Kidney (tissue), 22 donors: ENCODE measurements at places on chromosomes 7 and 10. TPM values are rescaled to one million over a fixed set of nuclear protein-coding genes. Genes with fewer than 3 reads are reported as not detected.
A peak's percentile ranks its signal among the peaks of the same experiment; 100 is the strongest.

- no peak overlapping the region for H3K4me3 ChIP-seq
- H3K27ac ChIP-seq = no peak overlapping the region
- H3K27me3 ChIP-seq = no peaks in the 10 kb centered on the region
- H3K4me1 ChIP-seq = no peaks in the 10 kb centered on the region
These were observed 105.2 kb upstream of the PRPS1L1 start for GRCh38 chr7:18132811-18133210.

DNA sequence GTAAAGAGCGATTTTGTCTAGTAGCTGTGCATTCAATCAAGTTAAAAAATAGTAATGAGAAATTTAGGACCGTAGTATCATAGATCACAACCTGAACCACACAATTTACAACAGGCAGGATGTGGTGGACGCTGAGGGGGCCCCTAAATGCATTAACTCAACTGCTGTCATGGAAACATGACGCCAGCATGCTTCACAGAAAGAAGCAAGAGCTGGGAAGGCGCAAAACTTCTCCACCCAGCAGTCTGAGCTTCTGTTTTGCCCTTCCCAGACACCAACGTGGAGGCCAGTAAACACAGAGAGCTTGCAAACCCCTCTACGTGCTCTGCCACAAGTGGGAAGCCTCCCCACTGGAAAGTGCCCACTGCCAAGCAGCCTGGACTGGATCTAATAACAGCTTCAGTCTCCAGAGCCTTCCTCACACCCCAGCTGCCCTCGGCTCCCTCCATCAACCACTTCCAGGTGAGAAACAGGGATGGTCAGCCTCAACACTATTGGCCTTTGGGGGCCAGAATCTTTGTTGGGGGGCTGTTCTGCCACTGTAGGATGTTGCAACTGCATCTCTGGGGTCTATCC lies 151.8 kb downstream of the SFMBT2 start:
- no peak overlapping the region for H3K27ac ChIP-seq
- no peaks in the 10 kb centered on the region for H3K36me3 ChIP-seq
- no peak overlapping the region for H3K4me3 ChIP-seq
- DNase-seq = peak; percentile 29
- H3K4me1 ChIP-seq = peaks cover 2% of the 10 kb centered on the region

GRCh38 chr7:152702-153391 lies 39.5 kb upstream of the FAM20C start:
- no peak overlapping the region for H3K4me3 ChIP-seq
- DNase-seq = peak; percentile 73
- H3K27ac ChIP-seq = no peak overlapping the region

Gene C10orf105
- total RNA-seq = 0.35 TPM

- no peak overlapping the region for H3K4me3 ChIP-seq
- H3K27me3 ChIP-seq = no peaks in the 10 kb centered on the region
- no peaks in the 10 kb centered on the region for H3K36me3 ChIP-seq
These were observed 14.3 kb upstream of the RPA3 start for GRCh38 chr7:7732621-7733281.

Gene ELN
- total RNA-seq = 44.8 TPM

Gene TMEM184A
- total RNA-seq = 11.0 TPM

Gene MBLAC1
- 2.4 TPM for total RNA-seq

GRCh38 chr10:117239721-117240620 lies 943 bp upstream of the SLC18A2 start:
- no peak overlapping the region for H3K27ac ChIP-seq
- DNase-seq = peak; percentile 47
- no peaks in the 10 kb centered on the region for H3K36me3 ChIP-seq
- peaks cover 6% of the 10 kb centered on the region for H3K27me3 ChIP-seq
- no peak overlapping the region for H3K4me3 ChIP-seq
- H3K4me1 ChIP-seq = no peaks in the 10 kb centered on the region

Gene TRPV5
- 1.4 TPM for total RNA-seq

GRCh38 chr10:82924711-82925110 lies 1049.7 kb downstream of the NRG3 start:
- no peaks in the 10 kb centered on the region for H3K36me3 ChIP-seq
- H3K4me3 ChIP-seq = no peak overlapping the region
- no peak overlapping the region for H3K27ac ChIP-seq

DNA sequence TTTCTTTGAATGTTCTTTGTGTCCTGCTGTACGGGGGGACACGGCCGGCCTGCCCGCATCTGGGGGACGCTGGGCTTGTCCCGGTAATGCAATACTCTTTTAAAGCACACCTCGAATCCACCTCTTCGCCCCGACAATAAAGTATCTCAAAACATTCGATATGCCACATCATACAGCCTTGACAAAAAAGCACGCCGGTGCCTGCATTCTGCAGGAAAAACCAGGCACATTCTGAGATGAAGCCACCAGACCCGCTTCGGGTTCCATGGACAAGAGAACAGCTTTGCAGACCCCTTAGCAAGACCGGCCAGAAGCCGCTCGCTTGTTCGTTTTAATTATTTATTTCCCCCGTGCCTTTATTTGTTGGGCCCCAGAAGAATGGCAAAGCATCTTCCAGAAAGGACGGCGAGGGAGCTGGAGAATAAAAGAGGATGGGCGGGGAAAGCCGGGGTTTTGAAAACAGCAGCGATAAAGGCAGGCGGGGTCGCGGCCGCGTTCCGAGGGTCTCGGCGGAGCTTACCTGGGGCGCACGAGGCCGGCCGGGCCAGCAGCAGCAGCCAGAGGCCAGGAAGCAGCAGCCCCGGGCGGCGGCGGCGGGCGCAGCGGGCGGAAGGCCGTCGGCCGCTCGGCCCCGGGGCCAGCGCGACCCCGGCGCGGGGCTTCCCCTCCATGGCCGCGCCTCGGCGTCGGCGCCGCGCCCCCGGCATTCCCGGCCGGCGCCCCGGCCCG lies 462 bp downstream of the KIAA1549 start:
- H3K36me3 ChIP-seq = no peaks in the 10 kb centered on the region
- peak; percentile 32 for DNase-seq
- H3K27me3 ChIP-seq = no peaks in the 10 kb centered on the region
- peaks cover 17% of the 10 kb centered on the region for H3K4me1 ChIP-seq

Gene TRIM73
- 4.3 TPM for total RNA-seq

DNA sequence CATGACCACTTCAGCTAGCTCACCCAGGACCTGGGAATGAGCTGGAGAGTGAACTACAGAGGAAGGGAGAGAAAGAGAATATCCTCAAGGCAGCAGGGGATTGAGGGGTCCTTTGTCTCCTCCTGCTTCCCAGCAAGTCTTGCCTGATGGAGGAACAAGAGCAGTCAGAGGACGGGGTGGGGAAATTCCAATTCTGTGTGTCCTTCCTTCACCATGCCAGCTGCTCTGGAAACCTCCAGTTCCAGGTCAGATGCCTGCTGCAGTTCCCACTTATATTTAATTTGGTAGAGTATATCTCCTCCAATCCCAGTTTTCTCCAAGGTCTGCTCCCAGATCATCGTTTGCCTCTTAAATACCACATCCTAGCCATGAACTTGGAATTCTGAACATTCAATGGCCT lies 21.4 kb upstream of the LEP start:
- no peaks in the 10 kb centered on the region for H3K27me3 ChIP-seq
- H3K27ac ChIP-seq = no peak overlapping the region
- H3K4me1 ChIP-seq = no peaks in the 10 kb centered on the region
- no peak for DNase-seq
- no peak overlapping the region for H3K4me3 ChIP-seq

Gene PON3
- 1.6 TPM for total RNA-seq

DNA sequence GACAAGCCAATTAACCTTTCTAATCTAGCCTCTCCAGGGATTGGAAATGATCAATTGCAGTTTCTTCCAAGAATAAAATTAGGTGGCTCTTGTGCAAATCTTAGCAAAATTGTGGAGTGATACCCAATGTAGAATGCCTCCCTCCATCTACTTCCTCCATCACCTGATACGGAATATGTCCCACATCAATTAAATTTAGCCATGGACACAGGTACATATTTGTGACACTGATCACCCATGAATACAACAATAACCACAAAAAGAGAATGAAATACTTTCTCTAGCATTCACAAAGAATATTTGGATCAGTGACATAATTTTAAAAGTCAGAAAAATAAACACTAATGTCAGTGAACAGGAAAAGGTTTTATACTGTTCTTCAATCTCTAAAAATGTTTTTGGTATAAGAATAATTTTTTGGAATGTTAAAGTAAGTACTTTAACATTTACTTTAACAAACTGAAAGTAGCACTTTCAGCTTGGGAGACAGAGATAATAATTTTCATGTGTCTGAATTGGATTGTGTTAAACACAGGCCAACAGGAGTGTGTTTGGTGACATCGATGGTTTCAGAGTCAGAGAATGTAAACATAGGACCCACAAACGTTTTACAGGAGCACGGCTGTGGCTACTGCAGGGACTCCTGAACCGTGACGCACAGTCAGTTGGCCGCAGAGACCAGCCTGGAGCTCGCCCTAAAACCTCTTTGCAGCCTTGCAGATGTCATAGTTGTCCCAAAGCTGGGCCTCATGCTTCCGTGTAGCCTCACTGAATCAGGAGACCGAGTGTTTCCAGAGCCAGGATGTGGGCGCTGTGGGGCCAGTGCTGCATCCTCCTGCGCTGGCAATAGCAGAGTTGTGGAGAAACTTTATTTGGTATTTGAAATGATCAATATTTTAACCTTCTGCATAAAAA lies 7.2 kb downstream of the RBM20 start:
- no peak for DNase-seq
- H3K27me3 ChIP-seq = no peaks in the 10 kb centered on the region
- no peak overlapping the region for H3K4me3 ChIP-seq
- H3K4me1 ChIP-seq = peaks cover 5% of the 10 kb centered on the region
- H3K27ac ChIP-seq = no peak overlapping the region

Gene PTF1A
- total RNA-seq = not detected

DNA sequence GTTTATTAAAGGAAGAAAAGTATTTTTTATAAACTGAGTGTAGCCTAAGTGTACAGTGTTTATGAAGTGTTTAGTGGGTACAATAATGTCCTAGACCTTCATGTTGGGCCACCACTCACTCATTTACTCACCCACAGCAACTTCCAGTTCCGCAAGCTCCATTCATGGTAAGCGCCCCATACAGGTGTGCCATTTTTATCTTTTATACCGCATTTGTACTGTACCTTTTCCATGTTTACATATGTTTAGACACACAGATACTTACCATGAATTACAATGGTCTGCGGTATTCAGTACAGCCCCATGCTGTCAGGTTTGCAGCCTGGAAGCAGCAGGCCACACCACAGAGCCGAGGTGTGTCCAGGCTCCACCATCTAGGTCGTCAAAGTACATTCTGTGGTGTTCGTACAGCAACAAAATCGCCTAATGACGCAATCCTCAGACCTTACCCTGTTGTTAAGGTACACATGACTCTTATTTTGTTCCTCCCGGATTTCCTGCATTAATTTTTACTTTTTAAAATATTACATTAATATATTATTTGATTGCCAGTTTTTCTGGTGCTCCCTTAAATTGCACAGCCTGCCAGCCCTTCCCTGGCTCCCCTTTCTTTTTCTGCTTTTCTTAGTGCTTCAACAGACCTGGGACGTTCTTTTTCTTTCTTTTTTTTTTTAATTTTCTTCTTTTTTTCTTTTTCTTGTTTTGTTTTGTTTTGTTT lies 881 bp upstream of the SSBP1 start:
- peak; percentile 4 for DNase-seq
- H3K4me3 ChIP-seq = peak overlapping the region; percentile 100
- H3K27ac ChIP-seq = peak overlapping the region; percentile 74
- H3K27me3 ChIP-seq = no peaks in the 10 kb centered on the region
- peaks cover 8% of the 10 kb centered on the region for H3K4me1 ChIP-seq
- H3K36me3 ChIP-seq = peaks cover 7% of the 10 kb centered on the region

DNA sequence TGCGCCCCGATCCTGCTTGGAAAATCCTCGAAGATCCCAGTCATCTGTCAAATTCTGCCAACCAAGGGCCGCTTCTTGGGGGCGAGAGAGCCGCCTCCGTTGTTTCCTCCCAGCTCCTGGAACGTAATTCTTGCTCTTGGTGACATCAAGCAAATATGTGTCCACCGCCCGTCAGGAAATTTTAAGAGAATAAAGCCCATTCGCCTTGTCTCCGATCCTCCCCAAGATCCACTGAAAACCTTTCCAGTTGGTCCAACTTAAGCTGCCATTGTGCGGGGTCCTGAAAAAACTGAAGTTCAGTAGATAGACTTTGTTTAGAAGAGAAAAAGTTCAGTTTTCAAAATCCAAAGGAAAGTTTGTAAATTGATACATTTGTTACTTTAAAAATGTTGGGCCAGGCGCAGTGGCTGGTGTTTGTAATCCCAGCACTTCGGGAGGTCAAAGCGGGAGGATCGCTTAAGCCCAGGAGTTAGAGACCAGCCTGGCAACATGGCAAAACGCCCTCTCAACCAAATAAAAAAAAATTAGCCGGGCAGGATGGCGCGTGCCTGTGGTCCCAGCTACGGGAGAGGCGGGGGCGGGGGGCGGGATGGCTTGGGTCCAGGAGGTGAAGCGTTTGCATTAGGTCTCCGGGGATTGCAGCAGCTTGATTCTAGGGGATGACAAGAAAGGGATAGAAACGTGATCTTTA lies 1.0 kb upstream of the ZNF800 start:
- peak overlapping the region; percentile 94 for H3K27ac ChIP-seq
- H3K4me1 ChIP-seq = no peaks in the 10 kb centered on the region
- H3K36me3 ChIP-seq = no peaks in the 10 kb centered on the region
- peaks cover 5% of the 10 kb centered on the region for H3K27me3 ChIP-seq
- peak overlapping the region; percentile 89 for H3K4me3 ChIP-seq
- DNase-seq = no peak

Gene RNF148
- total RNA-seq = 2.2 TPM

Gene ACSL5
- 21.8 TPM for total RNA-seq

DNA sequence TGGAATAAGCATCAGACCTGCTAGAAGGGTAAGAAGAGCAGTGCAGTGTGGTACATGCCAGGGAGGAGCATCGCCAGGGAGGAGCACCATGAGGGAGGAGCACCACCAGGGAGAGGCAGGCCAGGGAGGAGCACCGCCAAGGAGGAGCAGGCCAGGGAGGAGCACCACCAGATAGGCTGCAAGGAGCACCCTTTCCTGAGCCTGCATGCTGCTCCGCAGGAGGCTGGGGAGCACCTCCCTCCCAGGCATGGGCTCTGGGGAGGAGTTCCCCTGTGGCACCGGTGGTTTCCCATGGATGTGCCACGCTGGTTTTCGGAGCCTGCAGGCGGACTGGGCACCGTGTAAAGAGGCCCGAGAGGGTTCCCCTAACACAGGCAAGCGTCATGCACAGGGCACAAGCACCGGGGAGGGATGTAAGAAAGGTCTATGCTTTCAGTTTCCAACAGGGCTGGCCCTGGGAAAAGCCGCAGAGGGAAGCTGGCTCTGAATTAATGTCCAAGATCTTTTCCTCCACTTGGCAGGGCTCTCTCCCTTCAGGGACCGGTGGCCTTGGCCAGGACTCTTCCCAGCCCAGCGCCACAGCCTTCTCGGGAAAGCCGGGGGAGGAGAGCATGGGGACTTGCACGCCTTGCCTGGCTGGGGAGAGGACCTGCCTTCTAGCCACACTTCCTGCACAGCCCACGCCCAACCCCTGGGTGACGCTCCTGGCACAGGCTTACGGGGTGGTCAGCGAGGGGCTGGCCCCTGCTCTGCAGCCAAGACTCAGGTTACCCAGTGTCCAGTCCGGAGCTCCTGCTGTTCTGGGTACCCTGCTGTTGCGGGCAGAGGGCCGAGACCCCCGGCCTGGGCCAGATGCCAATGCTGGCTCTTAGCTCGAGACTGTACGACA lies 11.5 kb upstream of the GPER1 start:
- no peak for DNase-seq
- no peaks in the 10 kb centered on the region for H3K36me3 ChIP-seq
- no peak overlapping the region for H3K4me3 ChIP-seq
- H3K27ac ChIP-seq = no peak overlapping the region
- H3K27me3 ChIP-seq = no peaks in the 10 kb centered on the region
